ENCODE measurements at places on chromosomes 3 and 15.

DNA sequence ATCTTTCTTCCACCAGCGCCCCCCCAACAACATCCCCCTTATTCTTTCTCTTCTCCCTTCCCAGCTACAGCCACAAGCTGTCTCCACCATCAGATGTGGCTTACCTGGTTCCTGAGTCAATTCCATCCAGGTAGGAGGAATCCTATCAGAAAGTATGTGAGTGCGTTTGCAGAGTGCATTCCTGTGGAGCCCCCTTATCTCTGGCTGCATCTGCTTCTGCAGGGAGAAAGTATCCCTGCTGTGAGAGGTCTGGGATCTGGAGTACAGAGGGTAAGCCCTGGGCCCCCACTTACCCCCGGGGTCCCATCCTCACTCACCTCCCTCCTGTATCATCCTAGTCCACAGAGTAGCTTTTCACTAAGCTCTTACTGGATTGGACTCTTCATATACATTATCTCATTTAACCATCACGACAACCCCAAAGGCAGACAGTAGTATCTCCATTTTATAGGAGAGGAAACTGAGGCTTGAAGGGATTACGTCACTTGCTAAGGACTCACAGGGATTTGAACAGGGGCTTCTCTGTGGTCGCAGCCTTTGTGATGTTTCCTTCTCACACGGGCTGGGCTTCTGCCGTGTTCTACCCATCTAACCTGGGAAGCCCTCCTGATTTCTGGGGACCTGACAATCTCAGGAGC lies 22.2 kb upstream of the MAGEF1 start:
- DNase-seq: no peak

GRCh38 chr15:59963925-59964324 lies 40.2 kb upstream of the FOXB1 start:
- DNase-seq: no peak

DNA sequence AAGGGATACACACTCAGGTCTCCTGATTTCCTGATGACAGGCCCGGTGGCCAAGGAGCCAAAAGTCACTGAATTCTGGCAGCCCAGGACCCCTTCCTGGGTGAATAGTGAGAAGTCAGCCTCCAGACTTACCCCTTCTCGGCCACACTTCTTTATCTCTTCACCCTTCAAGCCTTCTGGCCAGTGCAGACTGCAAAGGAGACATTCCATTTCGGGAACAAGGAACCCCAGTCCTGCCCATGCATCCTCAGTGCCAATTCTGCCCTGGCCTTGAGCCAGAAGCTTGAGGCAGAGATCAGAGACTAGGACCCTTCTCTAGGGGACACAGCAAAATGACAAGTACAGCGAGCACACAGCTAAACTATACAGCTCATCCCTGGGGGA lies 28.8 kb downstream of the GRAMD2A start:
- DNase-seq: no peak

GRCh38 chr15:99413955-99414754 lies 151.6 kb upstream of the MEF2A start:
- no peak for DNase-seq

Data from right kidney (tissue), 9 donors.